Esophagus mucosa (tissue), 1 donor: ENCODE measurements at places on chromosomes 13 and 19. TPM values are rescaled to one million over a fixed set of nuclear protein-coding genes. Genes with fewer than 3 reads are reported as not detected.

Gene TMEM38A
- total RNA-seq = 1.6 TPM

Gene SYNGR4
- total RNA-seq = not detected

Gene NCAN
- not detected for total RNA-seq

Gene CALR
- 586 TPM for total RNA-seq

Gene EXOC3L2
- total RNA-seq = 1.1 TPM

Gene ZNF724
- total RNA-seq = 2.6 TPM

Gene CACNA1A
- total RNA-seq = 0.20 TPM

Gene ZNF253
- 1.9 TPM for total RNA-seq

Gene PIAS4
- total RNA-seq = 19.3 TPM

Gene PHF11
- total RNA-seq = 21.7 TPM

Gene GZMM
- not detected for total RNA-seq

DNA sequence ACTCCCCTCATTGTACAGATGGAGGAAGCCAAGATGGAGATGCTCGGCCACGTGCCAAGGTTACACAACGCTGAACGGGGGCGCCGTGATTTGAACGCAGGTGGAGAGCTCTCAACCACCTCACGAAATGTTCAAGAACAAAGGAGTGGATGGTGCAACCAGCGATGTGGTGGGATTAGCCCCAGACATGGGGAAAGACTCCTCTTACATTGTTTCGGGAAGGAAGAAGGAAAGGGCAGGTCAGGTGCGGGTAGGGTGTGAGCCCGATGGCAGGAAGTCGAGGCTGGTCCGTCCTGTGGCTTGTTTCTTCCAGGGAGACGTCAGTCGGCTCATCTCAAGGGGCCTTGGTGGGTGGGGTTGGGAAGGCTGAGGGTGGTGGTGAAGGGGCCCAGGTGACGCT is 7.1 kb upstream of the KLK14 start:
- no peak for ATAC-seq

GRCh38 chr19:13207846-13208671 is 57.8 kb downstream of the IER2 start:
- peak; percentile 22 for ATAC-seq

GRCh38 chr13:46341112-46341711 is 45.8 kb downstream of the RUBCNL start:
- no peak for ATAC-seq

GRCh38 chr19:1000591-1001537 is 645 bp downstream of the GRIN3B start:
- ATAC-seq = no peak

DNA sequence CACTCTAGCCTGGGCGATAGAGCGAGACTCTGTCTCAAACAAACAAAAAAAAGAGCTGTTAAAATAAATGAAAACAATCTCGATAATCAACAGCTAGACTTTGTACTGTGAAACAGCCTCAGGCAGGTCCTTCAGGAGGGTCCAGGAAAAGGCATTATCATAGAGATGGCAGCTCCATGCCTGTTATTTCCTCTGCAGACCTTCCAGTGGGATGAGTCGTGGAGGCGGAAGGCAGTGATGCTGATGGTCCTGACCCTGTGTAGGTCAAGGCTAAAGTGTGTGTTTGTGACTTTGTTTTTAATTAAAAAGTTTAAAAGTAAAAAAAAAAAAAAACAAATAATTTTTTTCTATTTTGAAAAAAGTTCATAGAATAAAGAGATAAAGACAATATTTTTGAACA is 117.4 kb downstream of the TNFRSF19 start:
- no peak for ATAC-seq

GRCh38 chr19:14479975-14480699 is 5.0 kb upstream of the PTGER1 start:
- ATAC-seq = no peak

DNA sequence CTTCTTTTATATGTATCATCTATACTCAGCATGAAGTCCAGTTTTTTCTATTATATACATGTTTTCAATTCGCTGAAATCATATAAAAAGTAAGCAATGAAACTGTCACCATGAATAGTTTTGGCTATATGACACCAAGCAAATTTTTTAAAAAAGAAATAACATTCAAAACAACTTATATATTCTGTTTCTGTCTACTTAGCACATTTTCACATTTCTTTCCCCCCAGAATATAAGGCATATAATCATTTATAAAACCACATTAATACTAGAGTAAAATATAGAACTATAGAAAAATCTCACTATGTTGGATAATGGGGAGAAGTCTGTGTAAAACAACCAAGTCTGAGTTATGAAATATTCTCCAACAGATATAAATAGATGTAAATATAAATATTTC is 33.1 kb downstream of the POSTN start:
- no peak for ATAC-seq

- peak; percentile 59 for ATAC-seq
These were observed 498.1 kb downstream of the KLF5 start for GRCh38 chr13:73556902-73557301.

GRCh38 chr19:45321848-45322247 is 827 bp downstream of the CKM start:
- no peak for ATAC-seq

DNA sequence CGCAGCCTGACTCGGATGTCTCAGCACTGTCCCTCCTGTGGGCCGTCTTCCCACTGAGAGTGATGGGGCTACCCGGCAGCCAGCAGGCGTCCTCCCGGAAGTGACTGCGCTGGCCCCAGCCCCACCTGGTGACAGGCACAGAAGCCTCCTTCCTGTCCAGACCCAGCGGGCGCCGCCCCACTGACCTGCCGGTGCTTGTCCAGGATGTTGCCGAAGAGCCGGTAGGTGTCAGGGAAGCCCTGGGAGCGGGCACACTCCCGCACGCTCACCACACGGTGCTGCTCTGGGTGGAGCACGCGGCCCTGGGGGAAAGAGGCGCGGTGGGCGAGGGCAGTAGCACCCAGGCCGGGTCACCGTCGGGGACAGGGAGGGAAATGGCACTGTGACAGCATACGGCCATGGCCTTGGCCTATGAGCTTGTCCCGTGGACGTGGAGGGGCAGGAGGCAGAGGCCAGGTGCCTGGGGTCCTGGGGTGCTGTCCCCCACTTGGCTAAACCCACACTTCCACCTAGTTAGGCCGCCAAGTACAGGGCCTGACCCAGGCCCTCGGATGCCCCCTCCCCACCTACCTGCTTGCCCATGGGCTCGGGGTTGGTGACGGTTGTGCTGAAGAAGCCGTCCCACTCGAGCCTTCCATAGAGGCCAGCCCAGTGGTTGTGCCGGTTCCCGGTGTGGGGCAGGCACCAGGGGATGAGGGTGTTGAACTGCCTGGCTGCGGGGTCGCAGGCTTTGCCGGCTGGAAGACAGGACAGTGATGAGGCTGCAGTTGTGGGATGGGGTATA is 16.0 kb upstream of the EIF3G start:
- peak; percentile 89 for ATAC-seq

DNA sequence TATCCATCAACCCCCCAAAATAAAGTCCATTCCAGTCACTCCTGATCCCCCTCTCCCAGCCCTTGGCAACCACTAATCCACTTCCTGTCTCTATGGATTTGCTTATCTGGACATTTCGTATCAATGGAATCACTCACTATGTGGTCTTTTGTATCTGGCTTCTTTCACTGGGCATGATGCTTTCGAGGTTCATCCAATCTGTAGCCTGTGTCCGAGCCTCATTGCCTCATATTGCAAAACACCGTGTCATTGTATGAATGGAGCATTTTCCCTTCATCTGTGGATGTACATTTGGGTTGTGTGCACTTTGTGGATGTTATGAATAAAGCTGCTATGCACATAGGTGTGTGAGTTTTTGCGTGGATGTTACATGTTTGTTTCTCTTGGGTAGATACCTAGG is 1.4 kb upstream of the FZR1 start:
- ATAC-seq = no peak

- ATAC-seq = no peak
These were observed 28.2 kb downstream of the ELL start for GRCh38 chr19:18493440-18494266.

- ATAC-seq = no peak
These were observed 43.6 kb downstream of the GPR12 start for GRCh38 chr13:26716984-26717383.

- peak; percentile 12 for ATAC-seq
These were observed 11.1 kb downstream of the CIC start for GRCh38 chr19:42279902-42280814.

GRCh38 chr19:45876411-45877197 is 9.3 kb downstream of the IRF2BP1 start:
- ATAC-seq = no peak

DNA sequence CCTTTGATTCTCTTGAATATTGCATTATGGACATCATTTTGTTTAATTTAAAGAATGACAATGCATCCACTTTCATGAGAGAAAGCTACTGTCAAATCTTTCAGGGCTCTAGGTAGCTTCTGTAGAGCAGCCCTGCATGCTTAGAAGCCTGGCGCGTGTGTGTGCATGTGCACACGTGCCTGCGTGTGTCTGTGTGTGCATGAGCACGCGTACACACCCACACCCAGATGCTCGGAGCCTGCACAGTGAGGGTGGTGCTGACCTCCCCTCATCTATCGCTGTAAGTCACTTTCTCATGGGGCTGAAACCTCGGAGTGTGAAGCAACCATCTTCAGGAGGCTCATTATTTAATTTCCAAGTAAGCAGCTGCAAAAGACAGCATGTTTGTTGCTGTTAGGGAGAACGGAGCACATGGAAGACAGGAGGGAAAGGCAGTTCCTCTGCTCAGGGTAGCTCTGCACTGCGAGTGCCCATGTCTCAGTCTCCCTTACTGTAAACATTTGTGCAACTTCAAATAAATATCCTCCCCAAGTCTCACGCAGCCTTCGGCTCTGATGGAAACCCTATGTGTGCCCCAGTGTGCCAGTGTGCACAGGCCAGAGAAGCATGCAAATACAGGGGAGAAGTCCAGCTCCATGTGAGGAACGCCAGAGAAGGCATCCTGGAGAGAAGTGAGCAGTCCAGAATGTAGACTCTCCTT is 22.8 kb downstream of the TSHZ3 start:
- no peak for ATAC-seq

DNA sequence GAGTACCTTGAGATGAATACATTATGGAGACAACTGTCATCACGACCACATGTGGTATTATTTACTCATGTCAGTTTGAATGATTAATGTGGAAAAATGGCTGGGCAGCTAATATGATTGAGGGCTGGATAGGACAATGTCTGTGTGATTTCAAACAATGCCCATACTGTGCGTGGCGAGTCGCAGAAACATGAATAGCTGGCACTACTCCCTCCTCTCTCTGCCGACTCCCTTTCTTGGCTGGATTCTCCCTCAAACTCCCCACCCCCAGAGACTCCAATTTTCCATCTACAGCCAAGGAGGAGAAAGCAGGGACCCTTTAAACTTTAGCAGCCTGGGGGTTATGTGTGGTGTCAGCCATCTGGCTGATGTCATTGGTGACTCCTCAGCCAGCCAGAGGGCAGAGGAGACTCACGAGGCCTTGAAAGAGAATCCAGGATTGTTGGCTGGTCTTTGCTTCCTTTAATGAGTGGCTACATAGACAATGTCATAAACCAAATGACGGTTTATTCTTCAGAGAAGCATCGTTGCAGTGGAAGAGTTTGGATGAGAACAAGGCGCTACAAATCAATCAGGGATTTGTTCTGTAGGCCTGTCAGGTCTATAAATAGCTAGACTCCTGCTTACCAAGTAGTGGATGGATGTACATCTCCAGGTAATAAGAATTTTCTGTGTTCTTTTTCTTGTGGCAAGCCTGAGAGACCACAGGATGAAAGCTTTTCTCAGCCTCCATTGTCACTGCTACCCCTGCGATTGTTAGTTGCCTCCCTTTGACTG is 165.6 kb downstream of the DLEU7 start:
- peak; percentile 54 for ATAC-seq

DNA sequence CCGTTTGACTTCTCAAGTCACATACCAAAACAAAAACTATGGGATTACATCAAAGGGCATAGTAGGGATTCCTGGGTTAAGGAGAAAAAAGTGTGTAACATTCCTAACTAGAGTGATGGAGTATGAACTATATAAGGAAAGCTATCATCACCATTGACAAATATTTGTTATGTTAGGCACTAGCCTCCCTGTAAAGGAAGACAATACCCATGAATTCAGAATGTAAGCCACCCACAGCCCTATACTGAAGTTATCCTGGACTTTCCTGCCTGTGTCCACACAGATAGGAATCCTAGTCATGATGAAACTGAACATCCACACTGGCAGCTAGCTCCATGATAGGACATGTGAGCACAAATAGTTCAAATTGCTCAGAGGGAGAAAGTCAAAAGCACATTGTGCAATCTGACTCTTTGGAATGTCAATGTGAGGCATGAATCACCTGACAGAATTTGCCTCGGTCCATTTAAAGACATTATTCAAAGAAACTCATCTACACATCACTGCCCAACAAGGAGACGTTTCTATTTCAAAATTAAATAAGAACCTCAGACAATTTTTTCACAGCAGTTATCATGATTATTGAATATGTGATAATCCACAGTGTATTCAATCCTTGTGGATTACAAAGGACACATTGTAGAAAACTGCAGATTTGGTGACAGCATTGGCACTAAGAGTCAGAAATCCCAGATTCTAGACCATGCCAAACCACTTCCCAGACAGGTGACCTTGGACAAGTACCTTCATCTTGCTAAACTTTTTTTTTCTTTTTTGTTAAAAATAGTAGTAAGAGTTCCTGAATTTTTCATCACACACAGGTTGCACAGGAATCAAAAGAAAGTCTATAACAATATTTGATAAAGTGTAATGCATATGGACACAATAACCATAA is 529.3 kb downstream of the IRS2 start:
- ATAC-seq = peak; percentile 98

- ATAC-seq = peak; percentile 61
These were observed at the start of gene CADM4 for GRCh38 chr19:43639519-43640423. CADM4 (minus strand) TSS chr19:43639850; CDS start chr19:43639790, 60 bp downstream.

DNA sequence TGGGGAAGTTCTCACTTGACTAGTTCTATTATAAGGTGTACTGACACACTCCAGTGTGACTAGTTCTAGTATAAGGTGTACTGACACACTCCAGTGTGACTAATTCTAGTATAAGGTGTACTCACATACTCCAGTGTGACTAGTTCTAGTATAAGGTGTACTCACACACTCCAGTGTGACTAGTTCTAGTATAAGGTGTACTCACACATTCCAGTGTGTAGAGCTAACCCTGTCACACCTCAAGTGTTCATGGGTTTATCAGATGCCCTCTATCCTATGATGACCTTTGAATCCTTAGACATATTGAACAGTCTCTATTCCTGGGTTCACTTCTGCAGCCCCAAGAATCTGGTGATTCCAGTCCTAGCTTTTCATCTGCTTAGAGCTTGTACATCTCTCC is 54.6 kb upstream of the MYO16 start:
- no peak for ATAC-seq

- no peak for ATAC-seq
These were observed 31.8 kb downstream of the KCTD15 start for GRCh38 chr19:33828266-33829075.

- ATAC-seq = no peak
These were observed 117.5 kb downstream of the POU4F1 start for GRCh38 chr13:78485803-78486202.

DNA sequence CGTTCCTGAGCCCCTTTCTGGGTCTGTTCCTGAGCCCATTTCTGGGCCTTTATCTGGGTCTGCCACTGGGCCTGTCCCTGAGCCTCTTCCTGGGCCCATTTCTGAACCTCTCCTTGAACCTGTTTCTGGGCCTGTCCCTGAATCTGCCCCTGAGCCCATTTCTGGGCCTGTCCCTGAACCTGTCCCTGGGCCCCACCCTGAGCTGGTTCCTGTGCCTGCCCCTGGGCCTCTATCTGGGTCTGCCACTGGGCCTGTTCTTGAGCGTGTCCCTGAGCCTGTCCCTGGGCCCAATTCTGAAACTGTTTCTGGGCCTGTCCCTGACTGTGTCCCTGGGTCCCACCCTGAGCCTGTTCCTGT is 40.4 kb upstream of the GRTP1 start:
- no peak for ATAC-seq

GRCh38 chr19:41566001-41566400 is 10.0 kb upstream of the CEACAM21 start:
- ATAC-seq = no peak
